ENCODE measurements at places on chromosomes 12 and 14.

DNA sequence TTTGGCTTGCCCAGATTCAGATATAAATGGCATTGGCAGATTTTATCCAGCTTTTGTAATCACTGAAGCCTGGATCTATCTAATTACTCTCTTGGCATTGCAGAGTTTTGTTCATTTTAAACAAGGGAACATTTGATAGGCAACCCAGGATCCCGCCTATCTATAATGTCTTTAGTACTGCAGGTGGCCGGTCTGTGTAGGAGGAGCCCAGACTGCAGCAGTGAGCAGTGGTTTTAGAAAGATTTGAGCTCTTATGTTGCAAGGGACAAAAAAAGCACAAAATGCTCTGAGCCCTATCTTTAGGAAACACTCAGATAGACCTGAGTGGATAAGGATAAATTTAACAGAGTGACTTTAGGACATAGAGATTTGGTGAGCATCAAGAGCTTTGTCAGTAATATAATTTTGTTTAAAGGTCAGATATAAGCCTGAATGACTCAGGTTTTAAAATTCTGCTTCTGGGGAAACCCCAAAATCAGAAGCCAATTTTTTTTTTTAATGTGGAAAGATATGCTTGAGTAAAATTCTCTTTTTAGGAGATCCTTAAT lies 165.5 kb downstream of the SLC5A8 start:
- no peak for DNase-seq

DNA sequence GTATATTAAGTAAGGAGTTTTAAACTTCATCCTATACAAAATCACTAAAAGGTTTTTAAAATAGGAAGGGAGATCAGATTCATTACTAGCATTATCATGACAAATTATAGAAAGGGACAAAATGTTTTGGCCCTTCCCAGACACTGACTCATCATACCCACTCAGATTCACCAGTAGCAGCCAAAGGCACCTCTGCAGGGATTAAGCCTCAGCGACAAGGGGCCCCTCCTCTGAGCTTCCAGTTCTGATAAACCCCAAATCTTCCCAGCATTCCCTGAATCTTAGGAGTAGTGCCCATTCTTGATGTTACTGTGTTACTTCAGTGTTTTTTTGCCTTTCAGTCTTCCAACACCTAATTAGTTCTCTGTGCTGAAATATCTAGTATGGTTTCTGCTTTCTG lies 14.5 kb downstream of the KRAS start:
- DNase-seq, result no peak

GRCh38 chr12:55612646-55613045 lies 24.0 kb upstream of the OR10P1 start:
- no peak for DNase-seq

DNA sequence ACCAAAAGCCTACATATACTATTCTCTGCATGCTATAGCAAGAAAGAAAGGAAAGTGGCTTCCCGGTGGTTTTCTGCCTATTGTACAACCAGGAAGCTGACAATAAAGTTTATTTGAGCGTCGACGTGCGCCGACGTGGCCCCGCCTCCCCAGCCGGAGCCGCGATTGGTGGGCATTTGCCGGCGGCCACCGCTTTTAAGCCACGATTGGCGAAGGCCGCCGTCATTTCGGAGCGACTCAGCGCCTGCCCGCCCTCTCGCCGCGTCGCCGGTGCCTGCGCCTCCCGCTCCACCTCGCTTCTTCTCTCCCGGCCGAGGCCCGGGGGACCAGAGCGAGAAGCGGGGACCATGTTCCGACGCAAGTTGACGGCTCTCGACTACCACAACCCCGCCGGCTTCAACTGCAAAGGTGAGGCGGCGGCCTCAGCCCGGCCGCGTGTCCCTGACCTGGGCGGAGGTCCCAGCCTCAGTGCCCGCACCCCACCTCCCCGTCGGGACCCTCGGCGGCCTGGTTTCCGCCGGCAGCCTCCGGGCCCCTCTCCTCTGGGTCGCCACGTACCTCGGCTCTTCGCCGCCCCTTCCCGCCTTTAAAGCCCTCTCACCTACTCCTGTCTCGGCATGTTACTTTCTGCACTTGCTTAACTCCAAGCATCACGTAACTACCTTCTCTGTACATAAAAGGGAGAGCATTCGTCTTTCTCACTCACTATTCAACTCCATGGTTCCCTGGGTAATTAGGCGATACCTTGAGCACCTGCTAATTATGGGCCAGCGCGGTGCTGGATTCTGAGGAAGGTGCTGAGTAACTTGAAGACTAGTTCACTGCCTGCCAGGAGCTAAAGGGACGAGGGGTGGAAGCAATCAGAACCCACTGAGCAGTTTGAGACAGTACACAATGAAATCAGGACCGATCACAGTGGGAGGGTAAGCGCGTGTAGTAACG lies at the start of gene RTRAF:
Gene RTRAF, plus strand, starts transcription at position 254 of the 942 bp plus-strand sequence. Its CDS starts 94 bp downstream, at position 348.
- DNase-seq, result peak; percentile 91

GRCh38 chr12:104752016-104752415 lies 206.1 kb downstream of the SLC41A2 start:
- no peak for DNase-seq

Data from natural killer cell (primary cell).